Astrocyte of the hippocampus (primary cell): ENCODE measurements at places on chromosomes 3 and 15.

DNA sequence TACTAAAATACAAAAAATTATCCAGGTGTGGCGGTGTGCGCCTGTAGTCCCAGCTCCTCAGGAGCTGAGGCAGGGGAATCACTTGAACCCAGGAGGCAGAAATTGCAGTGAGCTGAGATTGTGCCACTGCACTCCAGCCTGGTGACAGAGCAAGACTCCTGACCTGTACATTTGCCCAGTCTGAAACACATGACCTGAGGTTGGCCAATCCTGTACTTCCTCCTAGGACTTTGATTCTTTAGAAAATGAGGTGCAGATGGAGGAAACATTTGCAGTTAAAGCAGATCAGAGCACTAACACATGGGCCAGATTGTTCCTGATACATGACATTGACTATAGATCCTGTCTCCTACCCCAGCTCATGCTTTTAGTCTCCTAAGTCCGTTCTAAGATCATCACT lies 28.9 kb upstream of the LPP start:
- no peak for DNase-seq

DNA sequence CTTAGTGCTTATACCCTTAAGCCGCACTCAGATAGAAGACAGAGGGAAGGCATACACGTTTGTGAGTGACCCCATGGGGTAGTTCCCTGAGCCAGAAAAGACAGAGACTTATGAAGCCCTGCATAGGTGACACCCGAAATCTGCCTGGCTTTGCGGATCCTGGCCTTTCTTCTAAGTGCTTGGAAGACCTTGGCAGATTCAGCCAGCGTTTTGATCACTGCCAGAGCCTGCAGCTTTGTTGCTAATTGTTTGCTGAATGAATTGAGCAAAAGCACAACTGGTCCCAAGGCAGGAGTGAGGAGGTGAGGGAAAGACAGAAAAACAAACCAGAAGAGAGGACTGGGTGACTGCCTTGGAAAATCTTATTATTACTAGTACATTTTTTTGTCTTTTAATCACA lies 168.3 kb upstream of the ICE2 start:
- DNase-seq, result no peak

GRCh38 chr3:177906578-177907229 lies 629.5 kb upstream of the KCNMB2 start:
- DNase-seq, result peak; percentile 28

- no peak for DNase-seq
Measured at GRCh38 chr3:128424508-128425069, 42.1 kb downstream of the DNAJB8 start.
